ENCODE measurements at places on chromosomes 7 and 10.
A peak's percentile ranks its signal among the peaks of the same experiment; 100 is the strongest.

DNA sequence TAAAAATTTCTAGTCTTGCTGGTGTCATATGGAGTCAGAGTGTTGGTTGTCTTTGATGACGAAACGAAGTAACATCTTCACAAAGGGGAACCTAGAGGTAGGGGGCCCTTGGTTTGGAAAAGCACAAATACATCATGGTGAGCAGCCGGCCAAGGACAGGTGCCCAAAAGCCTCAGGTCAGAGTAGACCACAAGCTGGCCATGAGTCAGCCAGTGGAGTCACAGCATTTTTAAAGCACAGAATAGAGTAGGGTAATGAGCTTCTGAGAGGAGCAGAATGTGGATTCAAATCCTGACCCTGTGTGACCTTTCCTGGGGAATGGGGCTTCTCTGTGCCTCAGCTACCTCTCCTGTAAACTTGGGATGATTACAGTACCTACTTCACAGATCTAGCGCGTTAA, 5.3 kb downstream of the CAMK2B start:
- DNase-seq = no peak

GRCh38 chr7:48611993-48612392, 312.4 kb upstream of the CDC14C start:
- no peak for DNase-seq

GRCh38 chr10:79434223-79434687, 11.2 kb downstream of the ZCCHC24 start:
- DNase-seq = peak; percentile 44

- DNase-seq = no peak
Measured at GRCh38 chr7:158323741-158324396, 263.8 kb downstream of the PTPRN2 start.

- no peak for DNase-seq
Measured at GRCh38 chr7:42026622-42027197, 210.3 kb downstream of the GLI3 start.

GRCh38 chr10:110793128-110793812, 78.5 kb upstream of the PDCD4 start:
- no peak for DNase-seq

DNA sequence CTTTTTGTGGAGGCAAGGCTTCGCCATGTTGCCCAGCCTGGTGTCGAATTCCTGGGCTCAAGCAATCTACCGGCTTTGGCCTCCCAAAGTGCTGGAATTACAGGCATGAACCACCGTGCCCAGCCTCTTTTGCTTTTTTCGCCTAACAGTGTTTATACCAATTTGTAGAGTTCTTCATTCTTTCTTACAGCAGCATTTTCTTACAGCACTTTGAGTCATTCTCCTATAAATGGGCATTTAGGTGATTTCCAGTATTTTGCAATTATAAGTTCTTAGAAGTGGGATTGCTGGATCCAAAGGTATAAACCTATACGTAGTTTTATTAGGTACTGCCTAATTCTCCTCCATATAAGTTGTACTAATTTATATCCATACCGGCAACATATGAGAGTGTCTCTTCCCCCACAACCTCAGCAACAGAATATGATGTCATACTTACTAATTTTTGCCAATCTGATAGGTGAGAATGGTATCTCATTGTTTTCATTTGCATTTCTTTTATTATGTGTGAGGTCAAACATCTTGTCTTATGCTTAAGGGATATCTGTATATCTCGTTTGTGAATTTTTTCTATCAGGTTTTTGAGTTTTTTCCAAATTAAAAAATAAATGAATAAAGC, 39.1 kb downstream of the SUFU start:
- DNase-seq = peak; percentile 15

Data from fibroblast of skin of right quadriceps (primary cell).